ENCODE measurements at places on chromosomes 3 and 15. TPM values are rescaled to one million over a fixed set of nuclear protein-coding genes. Genes with fewer than 3 reads are reported as not detected.

The PLCL2 gene
- 16.4 TPM for total RNA-seq

GRCh38 chr15:70597056-70597603 is 166.2 kb downstream of the UACA start:
- no peak overlapping the region for H3K4me3 ChIP-seq
- DNase-seq, result no peak
- H3K27me3 ChIP-seq, result no peaks in the 10 kb centered on the region
- no peak overlapping the region for H3K27ac ChIP-seq
- H3K4me1 ChIP-seq, result no peaks in the 10 kb centered on the region

The CHST14 gene
- total RNA-seq, result 5.3 TPM

- no peak overlapping the region for H3K4me3 ChIP-seq
- H3K36me3 ChIP-seq, result no peaks in the 10 kb centered on the region
Measured at GRCh38 chr3:71865727-71866126, 80.8 kb upstream of the PROK2 start.

The PARP15 gene
- 0.57 TPM for total RNA-seq

DNA sequence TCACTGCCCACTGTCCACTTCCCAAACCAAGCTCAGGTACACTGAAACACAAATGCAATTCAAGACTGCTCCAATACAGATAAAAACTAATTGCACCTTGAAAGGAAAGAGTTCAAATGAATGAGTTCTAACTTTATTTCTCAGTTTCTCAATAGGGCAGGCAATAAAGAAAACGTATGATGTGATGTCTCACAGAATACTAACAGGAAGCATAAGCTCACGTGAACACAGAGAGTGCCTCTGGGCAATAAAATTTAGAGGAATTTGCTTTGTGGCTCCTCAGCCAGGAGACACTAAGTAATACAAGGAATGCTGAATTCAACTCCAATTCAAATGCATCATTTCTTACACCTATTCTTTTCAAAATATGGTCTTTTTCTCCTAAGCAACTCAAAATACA is 82.3 kb upstream of the OCA2 start:
- no peak overlapping the region for H3K4me3 ChIP-seq
- DNase-seq, result no peak
- H3K4me1 ChIP-seq, result no peaks in the 10 kb centered on the region

- H3K27ac ChIP-seq, result no peak overlapping the region
- H3K27me3 ChIP-seq, result no peaks in the 10 kb centered on the region
- H3K4me3 ChIP-seq, result no peak overlapping the region
- no peaks in the 10 kb centered on the region for H3K36me3 ChIP-seq
- H3K4me1 ChIP-seq, result no peaks in the 10 kb centered on the region
Measured at GRCh38 chr15:23708332-23708731, 21.2 kb upstream of the NDN start.

DNA sequence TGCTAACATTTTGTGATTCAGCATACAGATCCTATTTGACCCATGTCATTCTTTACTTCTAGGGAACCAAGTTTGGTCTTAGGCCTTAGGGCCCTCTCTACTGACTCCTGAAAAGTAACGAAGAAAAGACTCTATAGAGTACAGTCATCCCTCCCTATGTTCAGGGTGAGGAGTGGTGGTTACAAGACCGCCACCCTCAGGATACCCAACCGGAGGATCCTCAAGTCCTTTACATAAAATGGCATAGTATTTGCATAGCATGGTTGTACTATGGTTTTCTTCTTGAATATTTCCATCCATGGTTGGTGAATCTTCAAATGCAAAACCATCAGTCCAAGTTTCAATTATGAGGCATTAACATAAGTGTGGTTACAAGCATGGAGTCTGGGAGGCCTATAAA is 327.6 kb downstream of the FGF12 start:
- no peak overlapping the region for H3K4me3 ChIP-seq
- no peaks in the 10 kb centered on the region for H3K27me3 ChIP-seq
- no peak overlapping the region for H3K27ac ChIP-seq

DNA sequence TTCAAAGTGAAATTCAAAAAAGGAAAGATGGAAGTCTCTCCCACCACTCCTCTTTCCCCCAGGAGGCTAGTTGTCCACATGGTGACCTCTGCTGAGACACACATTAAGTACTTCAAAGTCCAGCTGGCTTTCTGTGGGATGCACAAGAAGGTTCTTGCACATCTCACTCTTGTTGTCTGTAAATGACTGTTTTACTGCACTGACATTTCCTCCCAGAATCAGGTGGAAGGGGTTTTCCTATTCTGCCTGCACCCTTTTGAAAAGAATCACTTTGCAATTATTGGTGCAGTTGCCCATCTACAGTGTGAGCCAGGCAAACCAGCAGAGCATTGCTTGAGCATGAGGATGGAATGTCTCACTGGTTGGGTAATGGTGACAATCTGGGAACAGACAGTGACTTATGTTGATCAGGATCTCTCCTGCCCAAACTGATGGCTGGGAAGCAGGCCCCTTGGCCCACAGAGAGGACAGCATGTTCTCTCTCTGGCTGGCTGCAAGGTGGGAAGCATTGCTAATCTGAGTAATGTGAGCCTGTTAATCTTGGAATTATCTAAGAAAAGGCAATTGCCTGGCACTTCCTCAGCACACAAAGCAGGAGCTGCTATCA is 347.7 kb upstream of the SATB1 start:
- H3K36me3 ChIP-seq, result no peaks in the 10 kb centered on the region
- H3K27me3 ChIP-seq, result no peaks in the 10 kb centered on the region
- DNase-seq, result no peak
- no peak overlapping the region for H3K4me3 ChIP-seq

The POC1A gene
- 3.2 TPM for total RNA-seq

- no peak for DNase-seq
- H3K4me1 ChIP-seq, result no peaks in the 10 kb centered on the region
- H3K27me3 ChIP-seq, result no peaks in the 10 kb centered on the region
- H3K4me3 ChIP-seq, result no peak overlapping the region
- H3K27ac ChIP-seq, result no peak overlapping the region
- H3K36me3 ChIP-seq, result no peaks in the 10 kb centered on the region
Measured at GRCh38 chr3:18127174-18127858, 297.8 kb downstream of the SATB1 start.

The NDN gene
- 26.3 TPM for total RNA-seq

DNA sequence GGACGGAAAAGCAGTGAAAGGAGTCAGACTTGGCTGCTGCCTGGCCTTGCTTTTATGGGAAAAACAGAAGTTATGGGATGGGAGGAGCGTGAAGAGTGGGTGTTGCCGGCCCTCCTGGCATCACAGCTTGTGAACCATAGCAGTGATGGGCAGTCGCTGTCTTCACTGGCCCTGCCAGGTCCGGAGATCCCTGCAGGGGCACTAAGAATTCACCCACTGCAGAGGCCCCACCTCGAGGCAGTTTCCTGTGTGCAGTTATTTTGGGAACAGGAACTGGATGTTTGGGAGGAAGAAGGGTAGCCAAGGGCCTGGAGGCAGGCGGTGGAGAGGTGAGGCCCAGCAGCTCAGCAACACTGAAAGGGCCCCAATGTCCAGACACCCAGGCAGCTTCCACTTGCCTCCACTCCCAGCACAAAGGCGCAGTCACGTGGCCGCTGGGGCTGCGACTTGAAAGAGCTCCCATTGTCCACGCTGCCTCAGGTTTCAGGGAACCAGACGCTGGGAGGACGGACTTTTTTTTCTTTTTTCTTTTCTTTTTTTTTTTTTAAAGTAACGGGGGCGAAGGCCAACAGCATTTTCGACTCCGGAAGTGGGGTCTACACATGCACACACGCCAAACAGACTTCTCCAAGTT is 255.6 kb downstream of the ZNF621 start:
- peak; percentile 85 for DNase-seq
- no peaks in the 10 kb centered on the region for H3K36me3 ChIP-seq
- H3K4me3 ChIP-seq, result peak overlapping the region; percentile 52
- H3K4me1 ChIP-seq, result peaks cover 5% of the 10 kb centered on the region
- H3K27me3 ChIP-seq, result no peaks in the 10 kb centered on the region

DNA sequence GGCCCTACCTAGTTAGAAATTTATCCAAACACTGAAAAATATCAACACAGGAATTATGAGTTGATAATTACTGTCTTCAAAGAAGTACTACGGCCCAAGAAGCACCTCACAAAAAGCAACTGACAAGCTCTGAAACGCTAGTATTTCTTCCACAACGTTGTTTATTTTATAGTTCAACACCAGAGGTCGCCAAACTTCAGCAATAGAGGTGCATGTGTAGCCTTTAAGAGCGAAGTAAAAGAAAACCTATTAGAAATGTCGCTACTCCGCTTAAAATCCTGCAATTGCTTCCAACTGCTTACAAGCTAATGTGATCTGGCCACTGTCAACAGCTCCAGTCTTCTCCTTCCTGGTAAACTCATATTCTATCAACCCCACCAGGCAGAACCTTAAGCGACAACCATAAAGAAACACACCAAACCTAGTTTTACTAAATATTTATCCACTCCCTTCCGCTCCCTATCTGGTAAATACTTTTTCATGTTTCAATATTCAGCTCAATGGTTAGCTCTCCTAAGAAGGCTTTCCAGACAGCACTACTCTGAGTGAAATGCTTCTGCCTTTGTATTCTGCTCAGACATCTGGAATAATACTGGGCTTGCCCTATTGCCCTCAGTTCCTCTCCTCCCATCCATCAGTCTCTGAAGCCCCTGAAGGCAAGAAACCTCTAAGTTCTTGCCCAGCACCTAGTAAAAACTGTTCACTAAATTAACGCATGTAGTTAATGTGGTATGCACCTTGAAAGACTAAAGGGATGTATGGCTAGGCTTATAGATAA is 110.2 kb downstream of the NR1I2 start:
- H3K27ac ChIP-seq, result no peak overlapping the region
- no peaks in the 10 kb centered on the region for H3K4me1 ChIP-seq
- no peak for DNase-seq
- H3K4me3 ChIP-seq, result no peak overlapping the region

The CCNDBP1 gene
- total RNA-seq, result 64.3 TPM

DNA sequence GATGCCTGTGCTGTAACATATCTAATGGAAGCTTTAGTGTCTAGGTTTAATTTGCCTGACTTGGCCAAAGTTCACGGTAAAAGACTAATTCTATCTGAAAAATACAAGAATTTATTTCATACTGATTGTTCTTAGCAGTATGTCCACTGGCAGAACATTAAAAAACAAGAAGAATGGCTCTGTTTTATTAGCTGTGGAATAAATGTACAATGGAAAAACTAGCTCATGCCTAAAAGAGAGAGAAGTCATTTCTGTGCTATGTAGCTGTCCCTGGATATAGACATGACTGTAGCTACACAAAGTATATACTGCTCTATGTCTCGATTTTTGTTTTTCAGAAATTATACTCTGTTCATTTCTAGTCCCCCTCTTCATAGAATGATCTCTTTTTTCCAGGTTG is 13.9 kb upstream of the VGLL3 start:
- H3K27me3 ChIP-seq, result no peaks in the 10 kb centered on the region
- DNase-seq, result no peak
- no peaks in the 10 kb centered on the region for H3K4me1 ChIP-seq
- no peak overlapping the region for H3K27ac ChIP-seq

- H3K36me3 ChIP-seq, result no peaks in the 10 kb centered on the region
- H3K27me3 ChIP-seq, result no peaks in the 10 kb centered on the region
- H3K4me1 ChIP-seq, result no peaks in the 10 kb centered on the region
- DNase-seq, result no peak
Measured at GRCh38 chr3:71843071-71843470, 58.1 kb upstream of the PROK2 start.

DNA sequence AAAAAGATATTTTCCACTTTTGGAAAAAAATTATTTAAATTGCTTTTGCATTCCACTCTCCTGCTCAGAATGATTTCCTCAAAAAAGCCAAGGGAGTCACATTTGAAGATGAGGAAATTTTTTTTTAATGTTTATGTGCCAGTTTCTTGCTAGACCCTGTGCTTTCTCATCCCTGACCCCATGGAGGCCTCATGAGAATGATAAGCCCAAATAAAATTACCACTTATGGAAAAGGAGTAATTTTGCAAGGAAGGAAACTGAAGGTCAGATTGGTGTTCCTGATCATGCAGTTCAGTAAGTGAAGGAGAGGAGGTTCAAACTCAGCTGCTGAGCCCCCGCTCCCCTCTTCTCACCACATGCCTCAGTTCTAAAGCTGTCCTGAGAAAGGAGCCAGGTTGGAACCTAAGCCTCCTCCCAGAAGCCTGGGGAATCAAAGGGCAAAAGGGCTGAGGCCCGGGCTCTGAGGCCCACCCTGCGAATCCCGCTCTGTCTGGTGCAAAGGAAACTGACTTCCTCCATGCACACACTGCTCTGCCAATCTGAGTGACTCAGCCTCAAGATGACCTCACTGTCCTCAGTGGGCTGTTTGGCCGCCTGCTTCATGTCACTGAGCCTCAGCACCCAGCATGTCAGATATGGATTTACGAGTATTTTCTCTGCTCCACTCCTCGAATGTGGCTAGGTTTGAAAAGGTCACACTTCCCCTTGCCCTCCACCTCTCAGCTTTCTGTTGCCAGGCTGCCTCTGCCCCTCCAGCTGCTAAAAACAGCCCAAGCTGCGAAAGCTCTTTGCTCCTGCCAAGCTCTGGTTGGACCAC is 56.9 kb upstream of the FLNB start:
- H3K36me3 ChIP-seq, result no peaks in the 10 kb centered on the region
- H3K4me3 ChIP-seq, result peak overlapping the region; percentile 3
- peak overlapping the region; percentile 78 for H3K27ac ChIP-seq
- peak; percentile 68 for DNase-seq
- H3K4me1 ChIP-seq, result peaks cover 21% of the 10 kb centered on the region

The NTRK3 gene
- total RNA-seq, result 0.17 TPM

- DNase-seq, result no peak
- no peaks in the 10 kb centered on the region for H3K4me1 ChIP-seq
- H3K36me3 ChIP-seq, result no peaks in the 10 kb centered on the region
- H3K27me3 ChIP-seq, result no peaks in the 10 kb centered on the region
Measured at GRCh38 chr3:170809007-170809974, 60.7 kb downstream of the RPL22L1 start.

DNA sequence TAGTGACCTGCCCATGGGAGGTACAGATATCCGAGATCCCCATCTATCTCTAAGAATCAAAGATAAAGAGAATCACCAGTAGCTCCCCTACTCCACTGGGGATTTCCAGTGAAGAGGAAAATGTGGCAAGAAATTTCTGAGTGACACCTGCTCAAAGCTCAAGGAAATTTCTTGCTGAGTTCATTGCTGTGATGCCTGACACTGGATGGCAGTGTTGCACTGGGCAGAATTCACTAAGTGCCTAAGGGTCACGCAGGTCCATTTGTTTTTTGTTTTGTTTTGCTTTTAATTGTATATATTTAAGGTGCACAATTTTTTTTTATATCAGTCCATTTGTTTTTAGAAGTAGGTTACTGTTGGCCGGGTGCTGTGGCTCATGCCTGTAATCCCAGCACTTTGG is 109.5 kb upstream of the KCNAB1 start:
- no peak overlapping the region for H3K4me3 ChIP-seq
- no peaks in the 10 kb centered on the region for H3K27me3 ChIP-seq
- no peak for DNase-seq
- H3K4me1 ChIP-seq, result no peaks in the 10 kb centered on the region

The PSTPIP1 gene
- total RNA-seq, result 1.8 TPM

- H3K27me3 ChIP-seq, result no peaks in the 10 kb centered on the region
- no peak overlapping the region for H3K4me3 ChIP-seq
- H3K4me1 ChIP-seq, result no peaks in the 10 kb centered on the region
- DNase-seq, result no peak
- H3K36me3 ChIP-seq, result no peaks in the 10 kb centered on the region
Measured at GRCh38 chr15:80953001-80953952, 36.3 kb downstream of the MESD start.

The STRA6 gene
- total RNA-seq, result not detected

Measured in psoas muscle (tissue), 8 donors.